ENCODE measurements at places on chromosomes 6 and 20.

DNA sequence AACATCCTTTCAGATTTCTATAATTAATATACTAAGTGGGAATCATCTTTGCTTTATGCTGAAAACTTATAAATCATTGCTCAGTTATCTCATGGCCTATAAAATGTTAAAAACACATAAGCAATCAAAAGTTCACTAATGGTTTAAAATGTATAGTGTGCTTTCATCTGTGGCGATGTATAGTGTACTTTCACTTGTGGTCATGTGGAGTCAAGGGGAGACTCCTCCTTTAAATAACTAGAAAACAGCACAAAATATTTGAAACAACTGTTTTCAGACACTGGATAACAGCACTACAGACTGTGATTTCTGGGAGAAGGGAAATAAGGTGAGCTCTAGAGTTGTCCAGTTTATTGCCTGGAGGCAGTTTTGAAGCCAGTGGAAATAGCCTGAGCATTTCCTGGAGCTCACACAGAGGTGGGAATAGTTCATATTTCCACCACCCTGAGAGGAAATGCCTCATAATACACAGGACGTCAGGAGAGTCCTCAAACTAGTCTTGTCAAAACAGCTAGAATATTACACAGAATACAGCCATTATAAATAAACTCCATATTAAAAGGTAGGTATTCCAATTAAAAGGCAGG is 89.4 kb downstream of the CEP162 start:
- no peak for DNase-seq

DNA sequence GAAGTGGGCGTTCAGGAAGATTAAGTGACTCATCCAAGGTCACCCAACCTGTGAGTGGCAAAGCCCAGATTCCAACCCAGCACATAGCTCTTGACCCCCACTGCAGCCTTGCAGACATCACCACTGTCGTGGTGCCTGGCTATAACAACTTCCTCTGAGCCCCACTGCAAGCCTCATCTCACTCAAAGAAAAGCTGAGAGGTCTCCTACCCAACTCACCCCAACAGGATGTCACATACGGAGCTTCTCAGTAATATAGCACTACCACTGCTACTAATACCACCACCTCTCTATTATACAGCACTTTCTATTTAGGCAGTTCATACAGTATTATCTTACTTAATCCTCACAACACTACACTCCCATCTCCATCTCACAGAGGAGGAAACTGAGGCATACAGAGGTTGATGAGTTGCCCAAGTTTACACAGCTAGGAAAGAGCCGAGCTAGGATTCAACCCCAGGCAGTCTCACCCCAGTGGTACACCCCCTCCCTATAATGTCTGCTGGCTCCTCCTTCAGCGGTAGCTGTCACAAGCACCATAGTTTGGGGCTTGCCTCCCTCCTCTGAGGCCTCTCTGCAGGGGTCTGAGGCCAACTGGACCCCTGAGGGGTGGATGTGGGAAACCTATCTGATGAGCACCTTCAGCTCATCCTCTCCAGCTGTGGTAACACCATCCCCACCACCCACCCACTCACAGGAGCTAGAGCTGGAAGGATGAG is 19.5 kb downstream of the TFEB start:
- no peak for DNase-seq

DNA sequence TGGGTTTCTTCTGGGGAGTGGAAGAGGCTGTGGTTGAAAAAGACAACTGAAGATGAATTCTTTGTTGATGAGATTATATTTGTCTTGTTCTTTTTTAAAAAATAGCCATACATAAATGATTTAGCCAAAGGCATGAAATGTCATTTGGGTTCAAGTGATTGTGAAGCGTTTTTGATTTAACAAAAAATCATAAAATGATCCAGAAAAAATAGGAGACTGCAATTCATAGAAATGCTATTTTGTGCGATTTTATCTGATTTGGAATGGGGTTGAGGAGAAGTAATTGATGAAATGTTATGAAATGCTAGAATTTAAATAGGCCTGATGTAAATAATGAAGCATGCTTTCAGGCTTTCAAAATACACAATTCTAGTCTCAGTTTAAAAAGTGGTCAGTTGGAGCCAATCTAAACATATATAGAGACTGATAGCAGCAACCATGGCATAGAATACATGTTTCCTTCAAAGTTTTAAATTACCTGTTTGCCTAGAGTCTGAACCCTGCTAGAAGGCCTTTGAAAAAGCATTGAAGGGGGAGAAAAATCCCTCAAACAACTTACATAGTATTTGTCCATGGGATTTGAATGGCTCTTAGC is 21.8 kb downstream of the PFDN4 start:
- DNase-seq = no peak

GRCh38 chr6:2185466-2185865 is 59.9 kb downstream of the GMDS start:
- DNase-seq = no peak

- DNase-seq = no peak
These were observed 55.2 kb upstream of the RNF24 start for GRCh38 chr20:4070323-4071177.

GRCh38 chr6:130740308-130740707 is 86.9 kb upstream of the SMLR1 start:
- no peak for DNase-seq

DNA sequence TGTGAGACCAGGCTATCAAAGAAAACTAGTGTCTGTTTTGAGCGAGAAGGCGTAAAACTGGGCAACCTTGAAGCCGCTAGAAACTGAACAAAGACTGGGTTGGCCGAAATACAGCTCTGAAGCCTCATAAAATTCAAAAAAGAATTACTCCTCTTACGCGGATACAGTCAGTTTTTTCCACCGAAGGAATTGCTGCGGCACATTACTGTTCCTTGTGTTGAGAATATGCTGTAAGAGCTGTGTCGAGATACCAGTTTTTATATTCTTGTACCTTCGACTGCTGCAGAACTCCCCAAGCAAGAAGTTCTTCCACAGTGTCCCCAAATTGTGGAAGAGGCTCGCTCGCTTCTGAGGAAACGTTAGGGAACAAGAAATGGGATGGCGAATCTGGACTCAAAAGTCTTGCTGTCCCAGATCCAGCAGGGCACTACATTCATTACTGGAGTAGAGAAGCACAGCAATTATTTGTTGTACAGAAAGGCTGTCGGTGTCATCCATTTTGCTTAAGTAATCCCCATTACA is 523 bp upstream of the COX7A2 start:
- peak; percentile 2 for DNase-seq

GRCh38 chr6:122845916-122846612 is 57.0 kb downstream of the SMPDL3A start:
- no peak for DNase-seq

DNA sequence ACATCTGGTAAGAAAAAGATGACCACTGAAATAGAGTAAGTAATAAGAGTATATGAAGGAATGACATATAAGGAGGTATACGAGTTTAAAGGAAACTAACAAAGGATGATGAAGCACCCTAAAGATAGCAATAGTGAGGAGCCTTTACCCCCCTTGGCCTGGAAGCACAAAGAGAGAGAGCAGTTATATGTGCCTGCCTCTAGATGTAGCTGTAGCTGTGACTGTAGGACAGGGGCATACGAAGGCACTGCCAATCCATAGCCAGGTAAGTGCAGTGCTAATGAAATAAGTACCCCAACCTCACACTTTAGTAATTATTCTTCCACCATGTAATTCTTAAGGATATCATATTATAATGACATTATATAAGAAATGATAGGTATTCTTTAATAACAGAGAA is 90.1 kb upstream of the FKBP1C start:
- no peak for DNase-seq

DNA sequence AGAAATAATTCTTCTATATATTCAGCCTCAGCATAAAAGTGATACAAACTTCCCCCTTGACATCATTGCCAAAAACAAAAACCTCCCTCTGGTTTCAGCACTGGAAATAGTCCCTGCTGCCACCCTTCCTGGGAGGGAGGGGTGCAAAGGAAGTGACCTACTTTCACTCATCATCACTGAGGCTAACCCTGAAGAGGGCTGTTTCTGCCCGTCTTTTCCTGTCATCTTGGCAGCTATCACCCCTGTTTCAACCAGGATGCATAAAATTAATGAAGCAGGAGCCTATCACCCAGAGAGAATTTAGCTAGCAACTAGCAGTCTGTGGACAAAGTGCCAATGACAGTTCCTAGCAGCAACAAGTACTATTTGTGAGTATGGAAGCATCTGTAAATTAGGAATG is 397.8 kb downstream of the LAMA2 start:
- DNase-seq = no peak

DNA sequence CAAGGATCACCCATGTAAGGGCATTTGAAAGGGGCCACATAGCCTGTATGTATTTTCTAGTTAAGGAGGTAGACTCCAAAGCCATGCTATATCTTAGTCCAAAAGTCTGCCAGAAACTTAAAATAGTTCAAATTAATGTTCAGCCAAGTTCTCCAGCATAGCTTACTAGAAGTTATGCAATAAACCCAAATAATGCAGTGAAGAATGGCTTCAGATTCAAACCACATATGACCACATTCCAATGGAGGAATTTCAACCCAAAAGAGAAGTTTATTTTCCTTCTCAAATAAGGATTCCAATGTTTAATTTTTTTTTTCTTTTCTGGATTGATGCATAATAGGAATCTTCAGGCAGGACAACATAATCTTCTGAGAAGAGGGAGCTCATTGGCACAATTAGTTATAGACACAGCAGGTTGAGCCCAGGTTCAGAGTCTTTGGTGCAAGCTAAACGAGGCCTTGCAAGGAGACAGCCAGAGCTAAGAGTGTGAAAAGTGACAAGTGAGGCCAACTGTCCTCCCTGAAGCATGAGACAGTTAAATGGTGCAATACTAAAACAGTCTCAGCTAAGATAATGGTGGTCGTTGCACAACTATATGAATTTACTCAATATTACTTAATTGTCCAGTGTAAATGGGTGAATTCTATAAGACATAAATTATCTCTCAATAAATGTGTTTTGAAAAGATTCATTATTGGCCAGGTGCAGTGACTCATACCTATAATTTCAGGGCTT is 598.8 kb upstream of the CDH4 start:
- no peak for DNase-seq

DNA sequence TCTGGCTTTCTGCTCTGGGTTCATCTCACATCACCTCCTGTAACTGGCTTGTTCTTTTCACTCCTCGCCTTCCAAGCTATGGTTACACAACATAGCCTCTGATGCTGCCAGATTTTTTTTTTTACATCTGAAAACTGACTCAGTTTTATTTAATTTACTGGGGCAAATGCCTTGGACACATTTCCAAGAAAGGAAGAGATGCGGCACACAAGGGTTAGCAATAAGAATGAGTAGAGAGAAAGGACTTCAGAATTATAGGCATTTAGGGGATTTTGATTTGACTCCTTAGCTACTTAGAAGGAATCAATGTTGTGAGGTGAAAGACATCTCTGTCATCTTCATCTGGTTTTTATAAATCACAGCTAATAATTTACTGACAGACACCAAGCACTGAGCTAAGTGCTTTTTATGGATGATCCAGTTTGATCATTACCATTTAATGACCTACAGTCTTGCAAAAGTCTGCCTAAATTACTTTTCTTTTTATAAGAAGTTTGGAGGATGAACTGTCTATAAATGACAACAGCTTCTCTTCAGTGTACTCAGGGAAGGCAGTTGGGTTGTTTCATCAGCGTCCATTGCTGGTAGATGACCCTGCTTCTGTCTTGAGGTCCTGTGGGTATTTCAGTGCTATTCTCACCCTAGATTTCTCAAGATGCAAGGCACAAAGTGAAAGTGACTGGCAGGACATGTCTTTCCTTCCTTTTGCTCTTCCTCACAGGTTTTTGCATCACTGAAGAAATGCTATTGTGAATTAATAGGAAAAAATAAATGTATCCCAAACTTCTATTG is 31.1 kb downstream of the LAMA4 start:
- no peak for DNase-seq

DNA sequence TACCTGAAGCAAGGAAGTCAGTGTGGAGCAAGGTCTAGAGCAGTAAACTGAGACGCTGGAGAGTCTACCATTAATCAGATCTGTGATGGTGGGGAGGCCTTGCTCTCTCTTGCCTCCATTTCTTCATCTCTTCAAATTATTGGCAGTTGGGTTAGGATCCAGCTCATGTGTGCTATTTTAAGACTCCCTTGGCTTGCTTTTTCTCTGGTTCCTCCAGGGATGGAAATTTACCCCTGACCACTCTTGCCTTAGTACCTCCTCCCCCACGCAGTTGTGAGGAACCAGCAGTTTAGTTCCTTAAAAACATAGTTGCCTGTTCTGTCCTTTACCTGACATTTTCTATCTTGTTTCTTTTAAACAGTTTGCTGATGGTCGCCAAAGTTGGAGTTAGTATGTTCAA is 7.4 kb downstream of the TMEM14C start:
- DNase-seq = no peak

DNA sequence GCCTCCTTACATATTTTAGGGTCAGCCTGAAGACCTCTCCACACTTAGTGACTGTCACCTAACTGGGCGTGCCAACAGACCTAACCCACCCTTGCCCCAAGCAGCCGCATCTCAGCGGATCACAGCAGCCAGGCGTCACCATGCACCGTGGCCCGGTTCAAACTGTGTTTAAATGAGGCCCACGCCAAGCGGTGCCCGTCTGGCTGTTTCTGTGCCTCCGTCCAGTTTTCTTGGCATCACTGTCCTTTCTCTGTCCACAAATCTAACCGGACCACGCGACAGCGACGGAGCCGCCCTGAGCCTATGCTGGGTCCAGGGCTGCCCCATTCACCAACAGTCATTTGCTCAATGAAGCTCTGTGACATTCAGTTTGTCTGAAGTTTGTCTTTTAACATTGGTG is 393.3 kb downstream of the THBS2 start:
- DNase-seq = no peak

DNA sequence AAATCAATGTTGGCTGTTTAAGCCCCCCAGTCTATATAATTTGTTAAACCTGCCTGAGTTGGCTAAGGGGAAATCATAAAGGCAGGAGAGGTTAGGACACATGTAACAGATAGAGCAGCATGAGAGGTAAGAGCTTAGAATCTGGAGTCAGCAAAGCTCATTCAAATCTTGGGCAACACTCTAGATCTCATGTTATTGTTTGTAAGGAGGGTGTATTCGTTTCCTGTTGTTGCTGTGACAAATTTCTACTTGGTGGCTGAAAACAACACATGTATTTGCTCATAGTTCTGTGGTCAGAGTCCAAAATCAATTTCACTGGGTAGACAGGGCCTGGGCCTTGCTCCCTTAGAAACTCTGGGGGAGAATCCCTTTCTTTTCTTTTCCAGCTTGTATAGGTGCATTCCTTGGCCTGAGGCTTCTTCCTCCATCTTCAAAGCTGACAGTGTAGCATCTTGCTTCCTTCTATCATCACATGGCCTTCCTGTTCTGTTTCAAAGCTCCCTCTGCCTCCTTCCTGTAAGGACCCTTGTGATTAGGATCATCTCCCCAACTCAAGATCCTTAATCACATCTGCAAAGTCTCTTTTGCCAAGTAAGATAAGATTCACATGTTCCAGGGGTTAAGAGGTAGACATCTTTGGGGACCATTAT is 4.4 kb downstream of the LY86 start:
- DNase-seq = no peak

GRCh38 chr6:157110607-157111006 is 212.7 kb downstream of the TMEM242 start:
- peak; percentile 45 for DNase-seq

- no peak for DNase-seq
These were observed 5.9 kb upstream of the CPXM1 start for GRCh38 chr20:2806351-2806701.

All from hepatic stellate cell (primary cell).